Cardiac muscle cell (in vitro differentiated cells and primary cell): ENCODE measurements at places on chromosomes 7 and 10.

- H3K36me3 ChIP-seq = no peaks in the 10 kb centered on the region
- no peaks in the 10 kb centered on the region for H3K4me1 ChIP-seq
- DNase-seq = no peak
- no peak overlapping the region for H3K27ac ChIP-seq
- no peaks in the 10 kb centered on the region for H3K27me3 ChIP-seq
Measured at GRCh38 chr7:2882111-2882510, 38.0 kb upstream of the GNA12 start.

- no peaks in the 10 kb centered on the region for H3K4me1 ChIP-seq
- H3K27ac ChIP-seq = no peak overlapping the region
- H3K4me3 ChIP-seq = no peak overlapping the region
- H3K36me3 ChIP-seq = no peaks in the 10 kb centered on the region
- DNase-seq = no peak
- H3K27me3 ChIP-seq = no peaks in the 10 kb centered on the region
Measured at GRCh38 chr10:131779661-131780394, 121.0 kb upstream of the PPP2R2D start.

DNA sequence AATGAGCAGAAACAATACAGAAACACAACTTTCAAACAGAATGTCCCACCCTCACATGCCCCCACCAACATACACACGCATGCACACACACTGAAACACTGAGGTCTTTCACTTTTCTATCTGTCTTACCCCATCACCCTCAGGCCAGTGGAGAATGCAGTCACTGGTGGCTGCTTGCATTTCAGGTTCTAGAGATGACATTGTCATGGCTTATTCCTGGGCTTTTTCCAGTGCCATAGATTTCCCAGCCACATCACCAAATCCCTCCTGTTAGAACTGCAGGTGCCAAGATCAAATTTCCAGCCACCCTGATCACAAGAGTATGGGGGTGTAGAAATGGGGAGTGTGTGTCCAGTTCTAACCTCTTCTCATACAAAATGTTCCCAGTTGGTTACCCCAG lies 68.4 kb downstream of the CACNA2D1 start:
- no peak for DNase-seq
- no peaks in the 10 kb centered on the region for H3K36me3 ChIP-seq
- H3K4me1 ChIP-seq = no peaks in the 10 kb centered on the region
- no peak overlapping the region for H3K4me3 ChIP-seq

DNA sequence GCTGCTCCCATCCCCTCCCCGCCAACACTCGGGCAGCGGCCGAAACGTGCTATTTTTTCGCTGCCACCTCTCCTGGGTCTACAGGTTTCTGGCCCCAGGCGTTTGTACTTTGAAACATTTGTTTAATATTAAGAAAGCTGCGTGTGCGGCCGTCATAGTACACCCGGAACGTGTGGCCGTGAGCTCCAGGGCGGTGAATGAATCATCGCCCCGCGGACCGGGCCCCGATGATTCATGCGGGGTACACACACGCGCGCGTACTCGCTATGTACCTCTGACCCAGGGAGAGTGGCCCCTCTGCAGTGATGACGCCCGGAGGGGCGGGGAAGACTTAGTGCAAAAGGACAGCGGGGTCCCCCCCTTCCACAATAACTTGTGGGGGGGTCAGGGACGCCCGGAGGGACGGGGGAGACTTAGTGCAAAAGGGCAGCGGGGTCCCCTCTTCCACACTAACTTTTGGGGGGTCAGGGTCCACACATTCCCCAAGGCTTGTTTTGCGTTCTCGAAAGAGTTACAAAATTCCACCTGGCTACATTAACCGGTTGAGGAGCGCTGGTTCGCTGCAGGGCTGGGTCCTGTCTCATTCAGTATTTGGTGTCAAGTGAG lies 56.5 kb upstream of the PCGF5 start:
- H3K27ac ChIP-seq = no peak overlapping the region
- peaks cover 6% of the 10 kb centered on the region for H3K4me1 ChIP-seq
- peak; percentile 23 for DNase-seq
- H3K36me3 ChIP-seq = no peaks in the 10 kb centered on the region
- H3K4me3 ChIP-seq = peak overlapping the region; percentile 81
- H3K27me3 ChIP-seq = peaks cover 82% of the 10 kb centered on the region

GRCh38 chr7:34338961-34339526 lies 319.0 kb upstream of the NPSR1 start:
- no peaks in the 10 kb centered on the region for H3K27me3 ChIP-seq
- no peak for DNase-seq
- no peaks in the 10 kb centered on the region for H3K36me3 ChIP-seq
- no peak overlapping the region for H3K4me3 ChIP-seq

- H3K27me3 ChIP-seq = no peaks in the 10 kb centered on the region
- H3K36me3 ChIP-seq = no peaks in the 10 kb centered on the region
- no peak overlapping the region for H3K27ac ChIP-seq
- no peak overlapping the region for H3K4me3 ChIP-seq
Measured at GRCh38 chr10:87842776-87843497, 20.4 kb downstream of the KLLN start.

- H3K4me1 ChIP-seq = peaks cover 6% of the 10 kb centered on the region
- H3K4me3 ChIP-seq = no peak overlapping the region
- H3K36me3 ChIP-seq = no peaks in the 10 kb centered on the region
- H3K27ac ChIP-seq = no peak overlapping the region
- no peak for DNase-seq
Measured at GRCh38 chr10:93749218-93749799, 8.4 kb upstream of the LGI1 start.

- DNase-seq = peak; percentile 48
- no peak overlapping the region for H3K4me3 ChIP-seq
- H3K27ac ChIP-seq = no peak overlapping the region
- peaks cover 54% of the 10 kb centered on the region for H3K4me1 ChIP-seq
- no peaks in the 10 kb centered on the region for H3K27me3 ChIP-seq
Measured at GRCh38 chr7:128003787-128004186, 27.4 kb downstream of the LRRC4 start.

DNA sequence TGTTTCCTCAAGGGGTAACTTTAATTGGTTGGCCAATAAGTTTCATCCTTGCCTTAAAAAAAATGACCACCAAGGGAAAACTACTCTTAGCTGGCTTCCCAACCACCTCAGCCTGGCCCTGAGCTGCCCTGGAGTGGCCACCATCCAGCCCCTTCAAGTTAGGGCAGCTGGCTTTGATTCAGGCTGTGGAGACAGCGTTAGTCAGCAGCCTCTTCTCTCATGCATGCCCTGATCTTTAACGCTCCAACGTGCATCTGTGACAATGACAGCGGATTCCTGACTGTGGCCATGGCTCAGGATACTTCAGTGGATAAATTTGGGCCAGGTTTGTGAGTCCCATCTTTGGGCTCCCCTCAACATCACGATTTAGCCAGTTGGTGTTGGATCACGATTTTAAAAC lies 111.6 kb downstream of the RBM20 start:
- no peak overlapping the region for H3K27ac ChIP-seq
- no peak for DNase-seq
- no peak overlapping the region for H3K4me3 ChIP-seq

DNA sequence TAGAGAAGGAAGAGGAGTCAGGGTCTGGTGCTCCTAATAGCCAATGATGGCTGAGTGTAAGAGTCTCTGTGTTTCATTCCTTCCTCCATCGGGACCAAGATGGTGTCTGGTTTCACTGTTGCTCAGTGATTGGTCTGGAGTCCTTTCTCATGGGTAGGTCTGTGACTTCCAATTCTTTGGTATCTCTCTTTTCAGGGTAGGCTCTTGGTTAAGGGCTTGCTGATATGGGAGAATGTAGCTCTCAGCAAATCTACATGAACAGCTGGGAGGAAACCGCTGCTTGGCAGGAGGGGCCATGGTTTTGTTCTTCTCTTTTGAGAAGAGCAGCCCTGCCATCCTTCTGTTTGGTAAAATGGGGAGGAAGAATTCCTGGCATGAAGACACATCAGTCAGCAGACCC lies 209.1 kb upstream of the PODXL start:
- H3K4me3 ChIP-seq = no peak overlapping the region
- DNase-seq = no peak
- no peaks in the 10 kb centered on the region for H3K36me3 ChIP-seq
- peaks cover 9% of the 10 kb centered on the region for H3K27me3 ChIP-seq

GRCh38 chr7:121083790-121084251 lies 95.3 kb downstream of the CPED1 start:
- no peak overlapping the region for H3K4me3 ChIP-seq
- no peaks in the 10 kb centered on the region for H3K36me3 ChIP-seq
- no peak overlapping the region for H3K27ac ChIP-seq
- H3K27me3 ChIP-seq = no peaks in the 10 kb centered on the region
- DNase-seq = no peak

GRCh38 chr10:17029581-17030271 lies 99.9 kb downstream of the CUBN start:
- H3K27me3 ChIP-seq = no peaks in the 10 kb centered on the region
- no peaks in the 10 kb centered on the region for H3K36me3 ChIP-seq
- H3K27ac ChIP-seq = no peak overlapping the region
- H3K4me1 ChIP-seq = no peaks in the 10 kb centered on the region

- H3K27me3 ChIP-seq = no peaks in the 10 kb centered on the region
- no peak for DNase-seq
- no peak overlapping the region for H3K4me3 ChIP-seq
- no peaks in the 10 kb centered on the region for H3K36me3 ChIP-seq
Measured at GRCh38 chr10:129604333-129605032, 137.4 kb downstream of the MGMT start.

- H3K27me3 ChIP-seq = peaks cover 25% of the 10 kb centered on the region
- no peak for DNase-seq
- no peak overlapping the region for H3K4me3 ChIP-seq
- no peak overlapping the region for H3K27ac ChIP-seq
Measured at GRCh38 chr10:52756295-52756694, 16.3 kb downstream of the MBL2 start.

DNA sequence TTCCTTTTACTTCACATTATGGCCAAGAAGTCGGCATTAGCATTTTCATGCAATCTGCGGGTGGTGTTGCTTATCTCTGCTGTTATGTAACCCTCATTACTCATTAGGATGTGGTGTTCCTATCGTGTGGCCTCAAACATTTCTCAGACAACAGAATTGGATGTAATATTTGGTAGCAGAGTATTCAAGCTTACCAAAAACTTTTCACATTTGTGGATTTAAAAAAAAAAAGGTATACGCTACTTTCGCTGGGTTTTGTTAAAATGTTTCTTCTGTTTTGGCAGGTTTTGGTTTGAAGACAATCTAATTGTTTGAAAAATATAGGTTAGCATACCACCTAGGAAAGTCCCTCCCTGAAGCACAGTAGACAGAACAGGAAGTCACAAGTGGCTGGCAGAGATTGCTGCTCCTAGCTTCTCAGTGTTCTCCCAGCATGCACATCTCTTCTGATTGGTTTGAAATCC lies 128.8 kb downstream of the GATA3 start:
- no peak for DNase-seq
- H3K4me1 ChIP-seq = no peaks in the 10 kb centered on the region
- no peak overlapping the region for H3K27ac ChIP-seq
- no peaks in the 10 kb centered on the region for H3K36me3 ChIP-seq

DNA sequence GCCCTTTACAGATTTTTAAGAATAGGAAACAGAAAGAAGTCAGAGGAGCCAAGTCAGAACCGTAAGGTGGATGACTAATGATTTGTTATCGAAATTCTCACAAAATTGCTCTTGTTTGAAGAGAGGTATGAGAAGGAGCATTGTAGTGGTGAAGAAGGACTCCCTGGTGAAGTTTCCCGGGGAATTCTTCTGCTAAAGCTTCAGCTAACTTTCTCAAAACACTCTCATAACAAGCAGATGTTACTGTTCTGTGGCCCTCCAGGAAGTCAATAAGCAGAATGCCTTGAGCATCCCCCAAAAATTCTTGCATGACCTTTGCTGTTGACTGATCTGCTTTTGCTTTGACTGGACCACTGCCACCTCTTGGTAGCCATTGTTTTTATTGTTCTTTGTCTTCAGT lies 152.9 kb downstream of the HGF start:
- no peak overlapping the region for H3K27ac ChIP-seq
- H3K4me3 ChIP-seq = no peak overlapping the region
- H3K4me1 ChIP-seq = no peaks in the 10 kb centered on the region
- no peaks in the 10 kb centered on the region for H3K27me3 ChIP-seq
- no peaks in the 10 kb centered on the region for H3K36me3 ChIP-seq

DNA sequence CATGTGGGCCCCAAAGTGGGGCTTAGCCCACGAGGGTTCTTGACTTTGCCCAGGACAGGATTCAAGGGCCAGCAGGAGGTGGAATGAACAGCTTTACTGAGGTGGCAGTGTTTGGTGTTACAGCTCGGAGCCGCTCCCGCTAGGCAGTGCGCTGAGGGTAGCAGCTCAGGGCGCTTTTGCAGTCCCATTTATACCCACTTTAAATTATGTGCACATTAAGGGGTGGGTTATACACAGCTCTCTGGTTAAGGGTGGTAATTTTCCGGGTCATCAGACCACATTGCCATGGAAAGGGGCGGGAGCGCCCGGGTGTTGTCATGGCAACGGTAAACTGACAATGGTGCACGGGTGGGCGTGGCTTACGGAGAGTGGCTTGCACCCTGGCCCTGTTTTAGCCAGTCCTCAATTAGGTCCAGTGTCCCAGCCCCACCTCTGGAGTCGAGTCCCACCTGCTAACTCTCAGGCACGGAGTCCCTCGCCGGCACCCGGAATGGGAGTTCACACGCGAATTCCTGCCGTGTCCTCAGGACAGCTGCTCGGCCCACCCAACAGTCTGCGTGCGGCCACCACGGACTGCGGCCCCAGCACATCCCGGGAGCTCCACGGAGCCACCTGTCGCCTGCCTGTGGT lies 58.2 kb upstream of the PDGFA start:
- H3K27me3 ChIP-seq = no peaks in the 10 kb centered on the region
- no peak overlapping the region for H3K27ac ChIP-seq
- no peak for DNase-seq
- no peaks in the 10 kb centered on the region for H3K36me3 ChIP-seq

DNA sequence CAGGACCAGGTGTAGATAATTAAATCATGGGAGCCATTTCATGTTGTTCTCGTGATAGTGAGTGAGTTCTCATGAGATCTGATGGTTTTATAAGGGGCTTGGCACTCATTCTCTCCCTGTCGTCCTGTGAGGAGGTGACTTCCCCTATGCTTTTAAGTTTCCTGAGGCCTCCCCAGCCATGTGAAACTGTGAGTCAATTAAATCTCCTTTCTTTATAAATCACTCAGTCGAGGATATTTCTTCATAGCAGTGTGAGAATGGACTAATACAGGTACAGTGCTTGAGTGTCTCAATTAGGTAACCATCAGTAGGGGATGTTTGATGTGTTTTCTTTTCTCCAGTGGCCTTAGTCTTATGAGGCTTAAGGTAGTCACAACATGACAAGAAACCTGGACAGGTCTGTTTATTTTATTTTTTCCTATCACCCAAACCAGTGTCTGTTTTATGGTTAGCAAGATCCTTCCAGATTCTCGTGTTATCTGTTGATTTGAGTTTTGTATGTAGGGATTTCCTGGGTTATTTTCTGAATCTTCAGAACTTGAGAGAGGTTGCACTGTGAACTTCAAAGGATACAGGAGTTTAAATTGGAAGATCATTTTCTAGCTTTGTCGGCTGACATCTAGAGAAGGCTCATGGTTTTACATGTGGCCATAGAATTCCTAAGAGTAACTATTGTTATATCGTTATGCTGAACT lies 32.1 kb downstream of the UMAD1 start:
- no peak for DNase-seq
